Cerebellar nuclear complex (tissue), 1 donor: ENCODE measurements at places on chromosomes 7 and 10.

DNA sequence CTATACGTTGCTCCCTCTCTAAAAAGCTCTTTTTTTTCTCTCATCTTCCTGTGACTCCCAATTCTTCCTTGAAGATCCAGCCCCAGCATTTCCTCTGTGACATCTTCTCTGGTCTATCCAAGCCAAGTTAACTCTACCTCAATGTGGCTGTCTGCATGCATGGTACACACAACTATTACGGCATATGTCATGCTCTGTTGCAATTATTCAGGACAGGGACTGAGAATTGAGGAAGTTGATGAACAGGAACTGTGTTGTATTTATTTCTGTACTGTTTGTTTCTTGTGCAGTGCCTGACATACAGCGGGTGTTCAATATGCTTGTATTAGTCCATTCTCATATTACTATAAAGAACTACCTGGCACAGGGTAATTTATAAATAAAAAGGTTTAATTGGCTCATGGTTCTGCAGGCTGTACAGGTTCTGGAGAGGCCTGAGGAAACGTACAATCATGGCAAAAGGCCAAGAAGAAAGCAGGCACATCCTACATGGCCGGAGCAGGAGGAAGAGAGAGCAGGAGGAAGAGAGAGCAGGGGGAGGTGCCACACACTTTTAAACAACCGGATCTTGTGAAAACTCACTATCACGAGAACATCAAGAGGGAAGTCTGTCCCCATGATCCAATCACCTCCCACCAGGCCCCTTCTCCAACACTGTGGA lies 6.3 kb downstream of the TRPV5 start:
- no peak for DNase-seq

- DNase-seq: no peak
These were observed 38.0 kb upstream of the TMEM72 start for GRCh38 chr10:44873160-44873559.

GRCh38 chr7:153616711-153617325 lies 435.4 kb upstream of the DPP6 start:
- DNase-seq: peak; percentile 16

DNA sequence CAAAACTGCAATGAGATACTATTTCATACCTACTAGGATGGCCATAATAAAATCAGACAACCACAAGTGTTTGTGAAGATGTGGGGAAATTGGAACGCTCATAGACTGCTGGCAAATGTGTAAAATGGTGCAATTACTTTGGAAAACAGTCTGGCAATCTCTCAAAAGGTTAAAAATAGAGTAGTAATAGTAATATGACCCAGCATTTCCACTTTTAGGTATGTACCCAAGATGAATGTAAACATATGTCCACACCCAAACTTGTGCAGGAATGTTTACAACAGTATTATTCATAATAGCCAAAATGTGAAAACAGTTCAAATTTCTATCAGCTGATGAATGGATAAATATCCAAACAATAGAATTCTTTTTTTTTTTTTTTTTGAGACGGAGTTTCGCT lies 731.6 kb upstream of the ANKRD30A start:
- no peak for DNase-seq

DNA sequence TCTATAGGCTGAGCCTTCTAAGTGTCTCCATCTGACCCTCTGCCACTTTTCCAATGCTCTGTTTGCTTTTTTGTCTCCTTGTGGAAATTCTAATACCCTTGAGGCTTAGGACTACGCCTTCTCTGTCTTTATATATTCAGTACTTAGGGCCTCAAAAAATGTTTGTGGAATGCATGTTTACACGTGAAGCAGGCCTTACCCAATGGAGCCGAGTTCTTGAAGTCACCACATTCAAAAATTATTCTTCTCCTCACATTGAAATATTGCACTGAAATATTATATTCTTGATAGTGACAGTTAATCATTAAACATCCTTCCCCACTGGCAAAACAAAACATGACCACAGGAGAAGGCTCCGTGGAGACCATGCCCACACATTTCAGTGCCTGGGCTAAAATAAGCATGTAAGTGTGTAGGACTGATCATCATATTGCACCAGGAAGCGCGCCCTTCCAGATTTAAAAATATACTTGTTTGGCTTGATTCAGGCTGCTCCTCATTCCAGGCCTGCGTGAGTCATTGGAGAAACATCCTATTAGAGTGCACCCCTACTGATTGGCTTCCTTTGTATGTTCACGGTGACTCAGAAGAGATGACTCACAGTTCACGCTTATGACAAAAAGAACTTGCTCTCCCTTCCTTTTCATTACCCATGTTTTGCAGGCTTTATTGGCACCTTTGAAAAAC lies 307.4 kb upstream of the AOAH start:
- no peak for DNase-seq

GRCh38 chr7:82044497-82045080 lies 274.7 kb upstream of the HGF start:
- DNase-seq: no peak

DNA sequence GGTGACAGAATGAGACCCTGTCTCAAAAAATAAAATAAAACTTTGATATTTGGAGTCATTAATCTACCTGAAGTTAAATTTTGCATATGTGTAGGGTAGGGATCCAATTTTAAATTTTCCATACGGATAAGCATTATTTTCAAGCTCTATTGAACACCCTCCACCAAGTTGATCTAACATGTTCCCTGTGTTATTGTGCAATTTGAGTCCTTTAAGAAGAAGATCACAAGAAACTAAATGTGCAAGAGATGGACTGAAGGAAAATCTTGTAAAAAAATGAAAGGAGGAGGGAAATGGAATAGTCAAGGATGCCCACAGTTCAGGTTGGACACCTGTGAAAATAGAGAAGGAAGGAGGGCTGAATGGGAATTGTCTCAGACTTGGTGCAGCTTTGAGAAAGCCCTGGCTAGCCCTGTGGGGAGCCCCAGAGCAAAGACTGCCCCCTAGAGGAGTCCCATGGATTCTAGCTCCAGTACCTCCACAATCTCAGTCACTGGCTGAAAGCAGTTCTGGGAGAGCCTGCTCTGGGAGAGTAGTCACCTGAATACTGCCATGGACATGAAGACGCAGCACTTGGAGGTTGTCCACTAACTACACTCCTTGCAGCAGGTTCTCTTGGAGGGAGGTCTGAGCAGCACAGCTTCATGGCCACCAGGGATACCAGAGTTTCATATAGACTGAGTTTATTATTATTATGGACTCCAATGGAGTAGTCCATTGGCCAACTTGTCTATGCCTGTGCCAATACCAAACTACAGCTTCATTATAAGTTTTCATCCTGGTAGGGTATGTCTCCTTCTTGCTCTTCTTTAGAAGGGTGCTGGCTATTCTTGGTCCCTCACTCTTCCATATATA lies 5.7 kb upstream of the TIAL1 start:
- DNase-seq: no peak

- no peak for DNase-seq
These were observed 62.3 kb upstream of the KAT6B start for GRCh38 chr10:74763934-74764591.

DNA sequence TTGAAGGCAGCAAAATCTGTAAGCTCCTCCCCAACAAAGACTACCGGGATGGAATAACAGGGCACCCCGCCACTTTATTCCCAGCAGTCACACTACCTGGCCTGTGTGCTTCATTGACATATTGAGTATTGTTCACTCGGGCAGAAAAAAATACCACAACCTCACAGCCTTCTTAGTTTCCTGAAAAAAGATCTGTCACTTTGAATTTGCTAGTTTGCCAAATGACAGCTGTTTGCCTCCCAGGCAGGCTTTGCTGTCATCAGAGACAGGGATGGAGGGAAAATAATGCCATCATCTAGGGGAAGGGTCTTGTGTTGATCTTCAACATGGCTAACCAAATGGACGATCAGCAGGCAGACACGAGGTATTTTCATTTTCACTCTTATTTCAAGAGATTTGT lies 26.9 kb downstream of the BMPER start:
- DNase-seq: peak; percentile 35

DNA sequence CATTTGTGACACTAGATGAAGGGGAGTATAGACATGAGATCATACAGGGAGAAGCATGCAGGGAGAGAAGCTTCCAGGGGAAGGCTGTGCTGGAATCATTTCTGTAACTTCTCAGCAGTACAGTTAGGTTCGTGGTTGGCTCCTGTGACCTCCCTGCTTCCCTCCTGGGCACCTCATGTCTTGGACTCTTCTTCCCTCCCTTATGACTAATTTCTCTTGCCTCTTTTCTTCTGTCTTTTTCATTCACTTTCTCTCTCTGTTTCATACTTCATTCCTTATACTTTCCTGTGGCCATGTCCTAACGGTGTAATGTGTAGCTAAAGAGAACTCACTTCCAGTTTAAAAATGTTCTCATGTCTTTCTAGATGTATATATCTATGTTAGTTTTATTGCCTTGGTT lies 19.1 kb upstream of the HKDC1 start:
- DNase-seq: no peak

- no peak for DNase-seq
These were observed 67.3 kb downstream of the VWA2 start for GRCh38 chr10:114306116-114306973.

- no peak for DNase-seq
These were observed 42.4 kb downstream of the VWA2 start for GRCh38 chr10:114281461-114281860.

- DNase-seq: no peak
These were observed 287.2 kb downstream of the CAMK1D start for GRCh38 chr10:12636571-12636970.

DNA sequence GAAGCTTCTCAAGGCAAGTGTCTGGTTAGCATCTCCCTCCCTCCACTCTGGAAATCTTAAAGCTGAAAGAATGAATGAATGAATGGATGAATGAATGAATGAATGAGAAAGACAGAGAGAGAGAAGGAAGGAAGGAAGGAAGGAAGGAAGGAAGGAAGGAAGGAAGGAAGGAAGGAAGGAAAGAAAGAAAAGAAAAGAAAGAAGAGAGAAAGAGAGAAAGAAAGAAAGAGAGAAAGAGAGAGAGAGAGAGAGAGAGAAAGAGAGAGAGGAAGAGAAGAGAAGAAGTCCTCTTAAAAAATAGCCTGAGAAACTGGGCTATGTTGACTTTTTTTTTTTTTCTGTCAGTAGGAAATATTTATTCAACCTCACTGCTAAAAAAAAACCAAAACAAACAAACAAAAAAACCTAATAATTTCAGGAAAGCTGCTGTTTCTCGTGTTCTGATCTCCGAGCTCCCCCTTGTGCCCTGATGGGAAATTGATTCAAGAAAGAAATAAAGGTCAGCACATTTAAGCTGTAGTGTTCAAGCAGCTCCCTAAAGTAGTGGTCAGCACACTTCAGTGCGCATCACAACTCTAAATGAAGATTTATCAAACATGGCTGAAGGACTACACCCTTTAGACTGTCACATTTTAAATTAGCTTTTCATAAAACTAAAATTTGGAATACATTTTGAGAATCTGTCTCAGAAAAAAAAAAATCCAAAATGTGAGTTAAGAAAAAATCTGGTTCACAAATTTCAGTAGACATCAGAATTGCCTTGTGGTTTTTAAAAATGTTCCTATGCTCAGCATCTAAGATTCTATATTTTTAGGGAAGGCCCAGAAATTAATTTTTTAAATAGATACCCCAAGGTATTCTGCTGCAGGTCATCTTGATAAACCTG lies 154.3 kb downstream of the ELAPOR2 start:
- DNase-seq: no peak

DNA sequence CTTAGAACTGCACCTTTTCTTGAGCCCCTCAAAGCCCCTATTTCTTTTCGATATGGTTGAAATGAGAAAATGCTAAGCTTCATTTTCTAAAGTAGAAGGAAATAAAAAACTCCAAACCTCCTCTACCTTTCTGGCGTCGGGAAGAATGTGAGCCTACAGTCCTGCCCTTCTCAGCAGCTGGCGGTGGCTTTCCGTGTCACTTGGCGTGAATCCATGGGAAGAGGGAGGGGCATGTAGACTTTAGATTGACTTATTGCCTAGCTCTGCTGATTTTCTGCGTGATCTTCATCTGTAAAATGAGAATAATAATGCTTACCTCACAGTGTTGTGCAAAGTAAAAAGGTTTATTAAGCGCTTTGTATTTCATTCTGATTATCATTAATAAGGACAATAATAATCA lies 35.0 kb downstream of the PRR15 start:
- DNase-seq: no peak

DNA sequence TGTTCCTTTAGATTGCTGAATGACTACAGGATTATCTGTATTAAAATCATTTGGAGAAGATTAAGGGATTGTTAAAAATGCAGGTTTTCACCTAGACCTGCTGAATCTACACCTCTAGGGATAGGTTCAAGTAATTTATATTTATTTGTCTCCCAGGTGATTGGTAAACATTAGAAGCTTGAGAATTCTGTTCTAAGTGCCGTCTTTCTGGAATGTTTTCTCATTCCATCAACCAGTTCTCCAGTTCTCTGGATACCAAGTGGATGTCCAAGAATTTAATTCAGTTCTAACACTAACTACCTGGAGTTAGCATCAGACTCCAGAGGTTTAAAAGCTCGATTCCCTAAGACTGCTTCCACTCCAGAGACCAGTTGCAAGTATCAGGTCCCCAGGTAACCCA lies 110.9 kb downstream of the PRTFDC1 start:
- DNase-seq: no peak

DNA sequence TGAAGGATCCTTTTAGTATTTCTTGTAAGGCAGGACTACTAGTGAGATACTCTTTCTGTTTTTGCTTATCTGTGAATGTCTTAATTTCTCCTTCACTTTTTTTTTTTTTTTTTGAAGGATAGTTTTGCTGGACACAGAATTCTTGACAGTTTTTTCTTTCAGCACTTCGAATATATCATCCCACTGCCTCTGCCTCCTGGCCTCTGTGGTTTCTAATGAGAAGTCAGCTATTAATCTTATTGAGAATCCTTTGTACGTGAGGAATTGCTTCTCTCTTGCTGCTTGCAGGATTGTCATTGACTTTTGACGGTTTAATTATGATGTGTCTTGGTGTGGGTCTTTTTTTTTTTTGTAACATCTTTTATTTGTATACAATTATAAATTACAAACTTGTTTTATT lies 12.6 kb upstream of the WAC start:
- DNase-seq: no peak

- DNase-seq: no peak
These were observed 100.3 kb downstream of the PLPP4 start for GRCh38 chr10:120557311-120557710.
